Lung (tissue), 17 donors: ENCODE measurements at places on chromosomes 4 and X. TPM values are rescaled to one million over a fixed set of nuclear protein-coding genes. Genes with fewer than 3 reads are reported as not detected.

GRCh38 chrX:151386838-151387459 lies 10.1 kb upstream of the VMA21 start:
- DNase-seq, result no peak
- no peaks in the 10 kb centered on the region for H3K27me3 ChIP-seq
- H3K27ac ChIP-seq, result no peak overlapping the region
- H3K36me3 ChIP-seq, result no peaks in the 10 kb centered on the region
- no peaks in the 10 kb centered on the region for H3K4me1 ChIP-seq

- no peak overlapping the region for H3K27ac ChIP-seq
- DNase-seq, result no peak
- H3K36me3 ChIP-seq, result no peaks in the 10 kb centered on the region
Measured at GRCh38 chrX:19195243-19195610, 73.0 kb upstream of the ADGRG2 start.

PABPC4L gene
- total RNA-seq, result 0.67 TPM

GRCh38 chr4:165992283-165992682 lies 119.2 kb downstream of the TLL1 start:
- H3K36me3 ChIP-seq, result no peaks in the 10 kb centered on the region
- no peaks in the 10 kb centered on the region for H3K4me1 ChIP-seq
- no peaks in the 10 kb centered on the region for H3K27me3 ChIP-seq
- no peak overlapping the region for H3K27ac ChIP-seq
- DNase-seq, result no peak

- no peak overlapping the region for H3K4me3 ChIP-seq
- no peak overlapping the region for H3K27ac ChIP-seq
- DNase-seq, result no peak
- peaks cover 6% of the 10 kb centered on the region for H3K4me1 ChIP-seq
- no peaks in the 10 kb centered on the region for H3K36me3 ChIP-seq
- H3K27me3 ChIP-seq, result no peaks in the 10 kb centered on the region
Measured at GRCh38 chr4:124934916-124935315, 222.4 kb upstream of the ANKRD50 start.

DNA sequence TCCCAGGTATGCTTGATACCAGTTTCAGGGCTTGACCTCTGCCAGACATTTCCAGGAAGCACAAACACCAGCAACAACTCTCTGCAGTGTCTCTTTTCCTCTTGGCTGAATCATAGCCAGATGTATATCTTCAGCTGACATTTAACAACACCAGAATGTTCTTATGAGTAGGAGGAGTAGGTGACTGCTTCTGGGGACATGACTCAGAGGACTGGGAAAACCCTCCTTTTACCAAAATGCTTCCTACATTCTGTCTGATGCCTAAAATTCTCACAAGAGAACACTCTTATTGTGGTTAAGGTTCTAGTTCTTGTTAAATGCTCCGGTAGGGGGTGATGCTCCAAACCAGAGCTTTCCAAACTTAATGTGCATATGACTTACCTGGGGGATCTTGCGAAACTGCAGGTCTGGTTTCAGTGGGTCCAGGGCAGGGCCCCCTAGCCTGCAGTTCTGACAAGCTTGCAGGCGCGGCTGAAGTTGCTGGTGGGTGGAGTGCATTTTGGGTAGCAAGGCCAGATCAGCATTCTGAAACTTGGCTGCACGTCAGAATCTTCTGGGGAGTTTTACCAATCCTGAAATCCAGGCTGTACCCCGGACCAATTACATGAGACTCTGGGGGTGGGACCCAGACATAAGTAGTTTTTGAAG lies 329.3 kb upstream of the RPS6KA3 start:
- H3K4me3 ChIP-seq, result no peak overlapping the region
- H3K36me3 ChIP-seq, result no peaks in the 10 kb centered on the region
- no peak overlapping the region for H3K27ac ChIP-seq
- H3K4me1 ChIP-seq, result no peaks in the 10 kb centered on the region
- peaks cover 11% of the 10 kb centered on the region for H3K27me3 ChIP-seq
- DNase-seq, result no peak

BRS3 gene
- total RNA-seq, result not detected

DNA sequence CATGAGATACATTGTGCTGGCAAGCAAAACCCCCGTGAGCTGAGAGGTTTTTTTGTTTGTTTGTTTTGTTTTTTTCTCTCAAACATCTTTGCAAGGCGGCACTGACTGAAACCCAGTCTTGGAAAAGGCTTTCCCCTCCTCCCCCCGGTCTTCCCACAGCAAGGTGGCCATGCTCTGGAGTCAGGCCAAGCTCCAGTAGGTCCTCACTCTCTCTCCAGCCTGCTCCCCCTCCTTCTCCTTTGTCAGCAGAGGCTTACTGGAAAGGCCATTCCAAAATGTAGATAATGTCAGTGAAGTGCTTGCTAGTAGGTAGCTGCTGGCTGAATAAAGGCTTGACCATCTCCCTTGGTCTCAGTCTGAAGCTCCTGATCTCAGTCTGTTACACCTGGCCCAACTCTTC lies 32.6 kb downstream of the FRMPD3 start:
- no peaks in the 10 kb centered on the region for H3K36me3 ChIP-seq
- H3K27ac ChIP-seq, result no peak overlapping the region
- no peak overlapping the region for H3K4me3 ChIP-seq
- DNase-seq, result peak; percentile 33
- H3K4me1 ChIP-seq, result peaks cover 2% of the 10 kb centered on the region
- H3K27me3 ChIP-seq, result peaks cover 7% of the 10 kb centered on the region

DNA sequence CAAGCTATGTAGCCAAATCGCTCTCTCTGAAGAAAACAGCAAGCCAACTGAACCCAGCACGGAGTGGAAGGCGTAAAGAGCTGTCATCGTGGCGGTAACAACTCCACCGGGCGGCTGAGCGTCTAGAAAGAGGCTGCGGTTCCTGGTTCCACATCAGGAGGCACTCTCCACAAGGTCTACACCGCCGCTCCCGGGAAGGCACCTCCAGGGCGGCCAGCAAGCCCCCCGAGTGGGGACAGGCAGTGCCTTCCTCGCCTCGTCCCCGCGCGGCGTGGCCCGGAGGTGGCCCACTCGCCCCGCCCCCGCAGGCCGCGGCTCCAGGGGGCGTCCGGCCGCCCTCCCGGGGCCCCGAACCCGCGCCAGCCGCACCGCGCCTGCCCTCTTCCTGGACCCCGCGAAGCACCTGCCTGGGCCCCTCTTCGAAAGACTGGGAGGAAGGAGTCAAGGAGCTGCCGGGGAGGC lies 755 bp downstream of the KLHL8 start:
- no peaks in the 10 kb centered on the region for H3K36me3 ChIP-seq
- peak overlapping the region; percentile 96 for H3K4me3 ChIP-seq
- peak; percentile 60 for DNase-seq
- H3K4me1 ChIP-seq, result peaks cover 10% of the 10 kb centered on the region
- peak overlapping the region; percentile 88 for H3K27ac ChIP-seq
- no peaks in the 10 kb centered on the region for H3K27me3 ChIP-seq

DCAF4L1 gene
- total RNA-seq, result 0.11 TPM

DNA sequence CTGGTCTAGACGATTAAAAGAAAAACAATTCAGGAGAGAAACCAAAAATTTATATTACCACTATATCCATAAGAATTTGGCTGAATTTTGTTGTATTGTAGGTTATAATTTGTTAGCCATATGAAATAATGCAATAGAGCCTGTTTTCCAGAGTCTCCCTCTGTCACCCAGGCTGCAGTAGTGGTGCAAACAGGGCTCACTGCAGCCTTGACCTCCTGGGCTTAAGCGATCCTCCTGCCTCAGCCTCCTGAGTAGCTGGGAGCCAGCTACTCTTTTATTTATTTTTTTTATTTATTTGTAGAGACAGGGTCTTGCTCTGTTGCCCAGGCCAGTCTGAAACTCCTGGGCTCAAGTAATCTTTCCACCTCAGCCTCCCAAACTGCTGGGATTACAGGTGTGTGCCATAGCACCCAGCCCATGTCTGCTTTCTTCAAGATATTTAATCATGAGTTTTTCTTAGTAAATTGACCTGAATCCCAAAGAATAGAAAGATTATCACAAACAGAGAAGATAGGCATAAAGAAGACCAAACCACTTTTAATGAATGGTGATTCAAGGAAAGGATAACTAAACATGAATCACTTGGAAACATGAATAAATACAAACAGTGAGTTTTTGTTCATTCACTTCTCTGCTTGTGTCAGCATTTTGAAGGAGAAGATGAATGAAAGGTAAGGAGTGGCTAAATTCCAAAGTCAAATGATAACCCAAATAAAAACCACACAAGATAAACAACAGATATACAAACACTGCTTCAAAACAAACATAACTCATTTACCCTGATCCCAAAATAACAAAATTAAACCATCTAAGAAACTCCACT lies 82.1 kb downstream of the PPP3CA start:
- no peaks in the 10 kb centered on the region for H3K27me3 ChIP-seq
- H3K36me3 ChIP-seq, result no peaks in the 10 kb centered on the region
- no peak overlapping the region for H3K4me3 ChIP-seq
- no peak for DNase-seq
- H3K4me1 ChIP-seq, result peaks cover 2% of the 10 kb centered on the region
- H3K27ac ChIP-seq, result no peak overlapping the region

DNA sequence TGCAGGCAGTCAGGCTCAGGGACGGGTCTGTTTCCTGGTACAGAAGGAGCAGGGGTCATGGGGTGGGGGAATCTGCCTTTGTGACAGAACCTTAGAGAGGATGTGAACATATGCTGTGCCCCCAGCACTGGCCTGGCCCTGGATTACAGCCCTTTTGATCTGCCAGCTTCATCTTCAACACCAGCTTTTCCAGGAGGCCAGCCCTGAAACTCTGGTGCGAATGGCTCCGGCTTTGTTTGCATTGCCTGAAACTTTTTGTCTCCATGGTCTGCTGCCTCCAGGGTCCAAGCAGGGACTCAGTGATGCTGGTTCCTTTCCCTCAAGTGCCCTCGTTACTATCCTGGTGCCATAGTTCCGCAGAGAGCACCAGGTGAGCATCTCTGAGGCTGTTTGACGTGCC lies 2.1 kb downstream of the CNGA2 start:
- H3K4me3 ChIP-seq, result no peak overlapping the region
- no peaks in the 10 kb centered on the region for H3K27me3 ChIP-seq
- no peak for DNase-seq
